CMK (cell line): ENCODE measurements at places on chromosomes 2 and 18.

GRCh38 chr18:60113396-60113795 lies 213.6 kb downstream of the PMAIP1 start:
- DNase-seq: no peak

DNA sequence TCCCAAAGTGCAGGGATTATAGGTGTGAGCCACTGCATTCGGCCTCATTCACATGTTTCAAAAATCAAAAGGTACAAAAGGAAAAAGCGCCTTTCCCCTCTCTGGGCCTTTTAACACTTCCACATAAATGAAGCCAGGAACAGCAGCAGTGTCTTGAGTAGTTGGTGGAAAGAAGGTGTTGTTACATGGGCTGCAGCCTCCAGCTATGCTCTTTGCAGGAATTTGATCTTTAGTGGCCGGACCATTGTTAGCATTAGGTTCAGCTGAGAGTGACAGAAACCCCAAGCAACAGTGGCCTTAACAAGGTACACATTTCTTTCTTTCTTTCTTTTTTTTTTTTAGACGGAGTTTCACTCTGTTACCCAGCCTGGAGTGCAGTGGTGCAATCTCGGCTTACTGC lies 59.1 kb downstream of the HS6ST1 start:
- DNase-seq: no peak

- no peak for DNase-seq
Observed at GRCh38 chr18:35511428-35511827, 13.7 kb upstream of the INO80C start.

GRCh38 chr18:47911877-47912276 lies 18.6 kb downstream of the SMAD2 start:
- no peak for DNase-seq

- DNase-seq: no peak
Observed at GRCh38 chr2:145593280-145593679, 1073.4 kb upstream of the ZEB2 start.

- no peak for DNase-seq
Observed at GRCh38 chr2:64177315-64177714, 33.1 kb upstream of the PELI1 start.

- no peak for DNase-seq
Observed at GRCh38 chr2:98835831-98836385, 100.1 kb downstream of the CRACDL start.

DNA sequence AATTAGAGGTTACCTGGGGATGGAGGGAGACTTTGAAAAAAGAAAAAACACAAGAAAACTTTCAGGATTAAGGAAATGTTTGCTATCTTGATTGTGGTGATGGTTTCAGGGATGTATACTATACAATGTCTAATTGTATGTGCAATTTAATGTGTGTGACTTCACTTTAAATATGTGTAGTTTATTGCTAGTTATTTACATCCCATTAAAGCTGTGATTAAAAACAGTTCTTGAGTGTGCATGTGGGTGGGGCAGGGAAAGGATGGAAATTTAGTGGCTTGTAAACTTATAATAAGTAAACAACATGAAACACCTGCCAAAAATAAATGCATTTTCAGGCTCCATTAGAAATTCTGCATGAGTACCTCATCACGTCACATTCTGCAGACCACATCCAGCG lies 167.0 kb downstream of the MYO5B start:
- no peak for DNase-seq

DNA sequence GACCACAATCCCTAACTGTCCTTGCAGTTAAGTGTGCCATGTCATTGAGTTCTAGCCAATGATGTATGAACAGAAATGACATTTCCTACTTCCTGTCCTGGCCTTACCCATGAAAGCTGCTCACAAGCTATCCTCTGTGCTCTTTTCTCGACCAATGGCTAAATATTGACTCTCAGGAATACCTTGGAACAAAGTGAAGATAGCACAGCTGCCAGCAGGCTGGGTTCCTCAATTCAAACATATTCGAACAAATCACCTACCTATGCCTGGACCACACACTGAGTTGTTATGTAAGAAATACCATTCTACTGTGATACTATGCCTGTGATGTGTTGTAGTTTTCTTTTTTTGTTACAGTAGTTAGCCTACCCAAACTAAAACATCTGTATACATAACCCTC lies 65.1 kb downstream of the GAREM1 start:
- DNase-seq: no peak

- peak; percentile 12 for DNase-seq
Observed at GRCh38 chr2:65554765-65555591, 122.6 kb upstream of the SPRED2 start.

- DNase-seq: peak; percentile 50
Observed at GRCh38 chr18:712401-713134, at the start of gene ENOSF1. ENOSF1 (minus strand) TSS chr18:712630; CDS start chr18:712587, 43 bp downstream.

DNA sequence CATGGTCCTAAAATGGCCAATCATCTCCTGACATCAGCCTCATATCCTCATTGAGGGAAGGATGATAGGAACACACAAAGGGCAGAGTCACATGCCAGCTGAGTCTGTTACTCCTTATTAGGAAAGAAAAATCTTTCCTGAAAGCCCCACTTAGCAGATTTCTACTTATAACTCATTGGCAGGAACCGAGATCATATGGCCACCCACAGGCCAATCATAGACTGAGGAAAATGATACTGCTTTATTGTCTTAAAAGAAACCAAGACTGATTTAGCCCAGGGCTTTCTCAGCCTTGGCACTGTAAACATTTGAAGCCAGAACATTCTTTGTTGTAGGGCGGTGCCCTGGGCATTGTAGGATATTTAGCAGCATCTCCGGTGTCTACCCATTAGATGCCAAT lies 18.7 kb downstream of the GKN2 start:
- no peak for DNase-seq

GRCh38 chr2:85584857-85585780 lies 888 bp downstream of the VAMP5 start:
- no peak for DNase-seq

- peak; percentile 14 for DNase-seq
Observed at GRCh38 chr2:43877782-43878464, 39.2 kb downstream of the ABCG8 start.

DNA sequence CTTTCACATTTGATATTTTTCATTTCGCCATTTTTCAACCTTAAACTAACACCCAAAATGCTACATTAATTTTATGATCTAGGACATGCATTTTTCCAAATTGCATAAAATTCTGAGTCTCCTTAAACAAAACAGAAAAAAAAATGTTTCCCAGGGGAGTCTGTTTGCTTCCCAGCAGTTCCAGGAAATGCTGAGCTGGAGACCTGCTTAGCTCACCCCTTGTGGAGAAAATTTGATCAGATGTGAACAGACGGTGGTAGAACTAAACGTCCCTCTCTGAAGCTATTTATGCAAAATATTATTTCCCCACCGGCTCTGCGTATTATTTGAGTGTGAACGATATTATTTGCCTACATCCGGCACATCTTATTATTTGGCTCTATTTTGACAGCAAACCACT lies 74.9 kb upstream of the AGAP1 start:
- no peak for DNase-seq

DNA sequence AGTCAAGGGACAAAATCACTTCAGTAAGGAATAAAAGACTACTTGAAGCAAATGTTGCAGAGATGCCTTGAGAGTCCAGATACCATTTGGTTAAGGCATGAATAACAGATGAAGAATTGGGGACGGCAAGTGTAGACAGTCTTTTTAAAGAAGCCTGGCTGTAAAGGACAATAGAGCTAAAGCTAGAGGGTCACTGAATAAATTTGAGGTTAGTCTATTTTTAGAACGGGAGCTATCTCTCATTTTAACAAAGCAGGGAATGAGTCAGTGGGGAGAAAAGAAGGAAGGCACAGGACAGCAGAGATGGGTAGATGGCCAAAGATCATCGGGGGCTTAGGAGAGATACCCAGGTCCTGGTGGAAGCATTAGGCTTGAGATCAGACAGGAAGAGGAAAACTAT lies 30.6 kb upstream of the CHN1 start:
- DNase-seq: no peak
